Lung (tissue), 17 donors: ENCODE measurements at places on chromosomes 12 and 14. TPM values are rescaled to one million over a fixed set of nuclear protein-coding genes. Genes with fewer than 3 reads are reported as not detected.
A peak's percentile ranks its signal among the peaks of the same experiment; 100 is the strongest.

Gene LAG3
- 0.82 TPM for total RNA-seq

DNA sequence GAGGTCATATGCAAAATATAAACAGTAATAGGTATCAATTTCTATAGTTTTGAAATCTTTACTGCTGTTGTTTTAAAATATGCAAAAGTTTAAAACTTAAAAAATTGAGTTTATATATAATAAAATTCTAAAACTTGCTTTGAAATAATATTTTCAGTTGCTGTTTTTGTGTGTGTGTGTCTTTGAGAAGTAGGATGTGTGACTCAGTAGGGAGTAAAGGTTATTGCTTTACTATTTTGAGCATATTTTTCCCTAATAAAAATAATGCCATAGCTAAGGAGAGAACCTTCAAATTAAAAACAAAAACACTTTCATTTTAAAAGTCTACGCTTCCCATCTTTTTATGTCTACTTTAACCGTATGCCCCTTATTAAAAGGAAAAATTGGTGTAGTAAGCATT is 238.1 kb downstream of the FBXL14 start:
- no peak for DNase-seq

Gene RIMBP2
- total RNA-seq: 2.9 TPM

Gene IL31
- total RNA-seq: not detected

DNA sequence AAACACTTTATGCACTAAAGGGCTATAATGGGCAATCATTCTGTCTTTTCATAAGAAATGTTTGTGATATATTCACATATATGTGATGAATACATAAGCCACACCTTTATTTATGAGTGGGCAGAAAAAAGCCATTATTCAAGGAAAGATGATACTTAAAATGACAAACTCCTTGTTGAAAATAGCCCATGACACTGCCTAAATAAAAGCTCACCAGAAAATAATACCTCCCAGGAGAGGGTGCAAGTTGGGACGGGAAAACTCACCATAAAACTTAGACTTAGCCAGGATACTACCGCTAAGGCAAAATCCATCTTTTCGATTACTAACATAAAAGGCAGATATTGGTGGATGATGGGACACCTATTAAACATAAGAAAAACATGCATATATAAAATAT is 35.8 kb upstream of the BBS10 start:
- no peak for DNase-seq

GRCh38 chr12:11663130-11663529 is 13.7 kb downstream of the ETV6 start:
- DNase-seq: no peak

Gene SYT1
- total RNA-seq: 3.2 TPM

DNA sequence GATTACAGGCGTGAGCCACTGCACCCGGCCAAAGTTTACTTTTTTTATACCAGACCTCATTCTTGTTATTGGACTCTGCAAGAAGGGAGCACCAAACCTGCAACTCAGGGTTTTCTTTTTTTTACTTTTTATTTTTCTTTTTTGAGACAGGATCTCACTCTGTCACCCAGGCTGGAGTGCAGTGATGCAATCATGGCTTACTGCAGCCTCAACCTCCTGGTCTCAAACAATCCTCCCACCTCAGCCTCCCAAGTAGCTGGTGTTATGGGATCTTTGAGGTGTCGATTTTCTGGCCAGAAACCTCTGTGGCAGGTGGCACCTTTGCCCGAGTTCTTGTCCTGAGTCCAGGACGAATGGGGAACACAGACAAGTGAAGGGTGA is 4.2 kb upstream of the PWP1 start:
- DNase-seq: no peak

- DNase-seq: no peak
Observed at GRCh38 chr12:77328326-77328725, 263.0 kb upstream of the E2F7 start.

- no peak for DNase-seq
Observed at GRCh38 chr12:131137009-131137835, 183.5 kb downstream of the ADGRD1 start.

Gene TAS2R42
- total RNA-seq: not detected

- DNase-seq: no peak
Observed at GRCh38 chr12:2669560-2669959, 125.2 kb upstream of the FKBP4 start.

GRCh38 chr14:53955671-53956426 is 776 bp downstream of the BMP4 start:
- peak; percentile 85 for DNase-seq

GRCh38 chr12:11085419-11085818 is 6.7 kb downstream of the TAS2R43 start:
- no peak for DNase-seq

GRCh38 chr12:8605057-8605456 is 7.6 kb downstream of the AICDA start:
- DNase-seq: no peak

DNA sequence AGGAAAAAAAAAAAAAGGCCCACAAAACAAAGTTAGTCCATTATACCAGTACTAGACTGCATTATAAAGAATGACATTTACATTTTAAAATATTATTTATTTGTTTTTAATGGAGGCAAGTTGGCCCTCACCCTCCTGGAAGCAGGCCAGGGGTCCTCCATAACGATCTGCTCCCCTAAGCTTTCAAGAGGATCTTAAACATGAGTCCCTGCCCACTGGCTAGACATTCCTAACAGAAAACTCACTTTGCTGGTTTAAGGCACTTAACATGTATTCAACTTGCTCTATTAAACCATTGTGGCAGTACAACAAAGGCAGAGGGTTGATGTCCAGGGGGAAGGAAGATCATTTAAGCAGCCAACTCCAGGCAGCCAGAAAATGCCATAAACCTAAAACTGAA is 111.4 kb downstream of the STXBP6 start:
- DNase-seq: no peak

- DNase-seq: no peak
Observed at GRCh38 chr12:109115758-109116610, at the start of gene ACACB. TSS of gene ACACB (plus strand) at chr12:109116587. CDS start at chr12:109139406, 22,819 bp downstream.

DNA sequence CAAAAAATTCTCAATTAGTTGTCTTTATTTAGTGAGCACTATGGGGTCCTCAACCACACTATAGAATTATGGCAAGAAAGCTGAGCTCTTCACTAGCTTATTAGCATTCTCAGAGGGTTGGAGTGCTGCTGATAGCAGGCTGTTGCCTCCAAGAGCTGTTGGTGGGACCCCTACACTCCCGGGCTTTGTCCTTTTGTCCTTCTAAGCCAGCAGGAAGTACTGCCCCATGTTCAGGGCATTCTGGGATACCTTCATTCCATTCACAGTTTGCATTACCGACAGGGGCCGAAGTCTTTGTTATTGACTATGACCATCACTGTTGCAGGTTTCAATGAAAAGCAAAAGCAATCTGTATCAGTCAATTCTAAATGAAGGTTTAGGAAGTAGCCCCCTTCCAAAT is 89.5 kb upstream of the OTX2 start:
- DNase-seq: no peak

DNA sequence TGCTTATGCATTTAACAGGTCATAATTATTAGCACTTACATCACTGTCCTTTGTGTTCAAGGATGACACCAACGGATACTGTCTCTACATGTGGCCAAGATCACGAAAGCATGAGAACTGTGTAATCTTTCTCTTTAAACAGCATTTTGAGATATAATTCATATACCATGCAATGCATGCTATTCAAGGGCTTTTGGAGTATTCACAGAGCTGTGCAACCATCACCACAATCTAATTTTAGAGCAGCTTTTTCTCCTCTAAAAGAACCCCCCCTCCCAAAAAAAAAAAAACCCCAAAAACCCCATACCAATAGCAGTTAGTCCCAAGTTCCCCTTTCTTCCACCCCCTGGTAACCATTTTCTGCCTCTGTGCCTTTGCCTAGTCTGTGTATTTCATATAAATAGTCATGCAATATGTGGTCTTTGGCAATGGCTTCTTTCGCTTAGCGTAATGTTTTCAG is 60.6 kb downstream of the SPRING1 start:
- no peak for DNase-seq

Gene INF2
- 46.1 TPM for total RNA-seq

- DNase-seq: no peak
Observed at GRCh38 chr12:6917491-6918231, 3.3 kb downstream of the ENO2 start.

DNA sequence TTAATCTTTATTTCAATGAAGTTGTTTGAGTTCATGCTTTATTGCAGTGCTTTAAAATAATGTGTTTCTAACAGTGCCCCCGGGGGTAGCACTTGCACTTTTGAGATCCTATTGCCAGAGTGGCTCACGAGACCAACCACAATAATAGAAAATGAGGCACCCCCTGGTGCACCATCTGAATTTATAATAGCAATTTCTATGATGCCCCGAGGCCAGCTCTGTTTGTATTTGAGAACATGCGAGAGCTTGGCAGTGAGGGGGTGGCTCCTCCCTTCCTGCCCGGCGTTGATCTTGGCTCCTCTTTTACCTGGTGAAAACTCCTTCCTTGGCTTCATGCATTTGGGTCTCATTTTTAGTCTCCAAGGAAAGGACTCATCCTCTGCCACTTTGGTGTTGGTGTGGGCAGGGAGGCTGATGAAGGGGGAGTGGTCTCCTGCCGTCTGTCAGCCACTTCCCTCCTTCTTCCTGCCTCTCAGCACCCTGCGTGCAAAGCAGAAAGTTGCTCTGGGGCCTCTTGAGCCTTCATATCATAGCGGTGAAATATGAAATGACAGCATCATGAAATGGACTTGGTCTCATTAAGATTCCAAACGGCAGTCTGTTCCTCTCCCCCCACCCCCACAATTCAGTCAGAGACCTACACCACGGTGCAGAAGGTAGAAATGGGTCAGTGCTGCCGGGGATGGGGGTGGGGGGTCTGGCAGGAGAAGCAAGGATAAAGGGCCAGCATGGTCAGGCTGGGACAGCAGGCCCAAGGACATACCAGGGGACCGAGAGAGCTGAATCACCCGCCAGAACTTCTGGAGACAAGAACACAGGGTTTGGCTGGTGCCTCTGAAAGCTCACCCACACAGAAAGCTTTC is 17.7 kb upstream of the NRXN3 start:
- no peak for DNase-seq

- peak; percentile 42 for DNase-seq
Observed at GRCh38 chr12:3964439-3964838, 91.2 kb upstream of the PARP11 start.

- DNase-seq: no peak
Observed at GRCh38 chr14:64190974-64191502, 103.1 kb downstream of the ESR2 start.

Gene RGS6
- total RNA-seq: 0.34 TPM

Gene MIS18BP1
- 17.0 TPM for total RNA-seq

GRCh38 chr14:99664058-99664936 is 19.4 kb downstream of the HHIPL1 start:
- no peak for DNase-seq

- DNase-seq: peak; percentile 85
Observed at GRCh38 chr12:50039151-50039835, 14.0 kb upstream of the RACGAP1 start.

Gene TMEM30B
- 24.3 TPM for total RNA-seq

GRCh38 chr14:78834766-78835451 is 664.7 kb downstream of the NRXN3 start:
- DNase-seq: no peak

DNA sequence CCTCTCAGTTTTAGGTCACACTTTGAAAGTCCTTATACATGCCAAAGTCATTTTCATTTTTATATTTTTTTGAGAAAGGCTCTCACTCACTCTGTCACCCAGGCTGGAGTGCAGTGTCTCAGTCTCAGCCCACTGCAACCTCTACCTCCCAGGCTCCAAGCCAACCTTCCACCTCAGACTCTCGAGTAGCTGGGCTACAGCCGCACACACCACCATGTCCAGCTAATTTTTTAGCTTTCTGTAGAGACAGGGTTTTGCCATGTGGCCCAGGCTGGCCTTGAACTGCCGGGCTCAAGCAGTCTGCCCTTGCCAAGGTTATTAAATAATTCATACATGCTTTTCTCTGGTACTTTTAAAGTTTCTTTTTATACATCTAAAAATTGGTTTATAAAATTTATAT is 166.0 kb downstream of the ERC1 start:
- DNase-seq: no peak

Gene MSI1
- total RNA-seq: 0.95 TPM

GRCh38 chr14:100862277-100862676 is 36.4 kb downstream of the MEG3 start:
- no peak for DNase-seq

DNA sequence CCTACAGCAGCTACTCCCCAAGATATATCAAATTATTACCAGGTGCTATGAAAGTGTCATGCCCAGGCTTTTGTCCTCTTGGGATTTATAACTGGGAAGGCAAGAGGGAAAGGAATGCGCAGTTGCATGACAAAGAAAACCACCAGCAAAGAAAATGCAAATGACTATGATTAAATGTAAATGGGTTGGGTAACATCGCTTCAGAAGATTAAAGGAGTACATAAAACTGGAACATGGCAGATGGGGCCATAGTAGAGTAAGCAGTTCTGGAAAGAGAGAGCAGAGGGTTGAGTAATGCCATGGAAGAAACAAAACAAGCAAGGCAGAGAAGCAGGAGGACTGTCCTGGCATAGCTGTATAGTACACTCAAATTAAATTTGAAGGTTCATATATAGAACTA is 493.1 kb downstream of the NOVA1 start:
- DNase-seq: no peak

DNA sequence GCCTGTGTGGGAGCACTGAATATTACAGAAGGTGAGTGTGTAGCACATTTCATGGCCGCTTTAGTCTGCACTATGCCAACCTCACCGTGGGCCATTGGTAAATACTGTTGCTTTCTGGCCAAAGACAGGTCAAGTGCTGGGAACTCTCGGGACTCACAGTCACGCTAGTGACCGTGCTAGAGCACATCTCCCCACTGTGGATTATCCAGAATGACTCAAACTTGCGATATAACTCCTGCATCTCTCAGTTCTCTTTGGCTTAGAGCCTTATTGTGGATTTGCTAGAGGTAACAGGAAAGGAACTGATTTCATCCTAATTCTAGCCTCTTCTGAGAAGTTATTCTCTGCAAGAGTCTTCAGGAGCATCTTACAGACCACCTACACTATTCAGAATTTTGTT is 86.5 kb downstream of the DAD1 start:
- DNase-seq: no peak

DNA sequence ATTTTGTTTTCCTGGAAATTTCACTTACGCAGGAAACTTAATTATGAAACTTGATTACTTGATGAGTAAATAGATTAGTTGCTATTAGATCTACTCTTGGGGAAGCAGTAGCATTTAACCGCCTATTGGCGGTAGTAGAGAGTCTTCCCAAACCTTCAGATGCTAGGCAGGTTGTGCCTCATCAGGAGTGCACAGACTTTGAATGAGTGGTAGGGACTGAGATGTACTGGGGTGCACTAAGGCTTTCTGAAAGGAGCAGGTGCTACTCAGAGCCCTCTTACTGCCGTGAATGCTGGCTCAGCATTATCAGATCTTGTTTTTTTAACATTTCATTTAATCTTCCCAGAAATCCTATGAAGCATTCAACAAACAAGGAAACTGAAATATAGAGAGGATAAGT is 7.7 kb downstream of the GATC start:
- no peak for DNase-seq

Gene TSPAN8
- total RNA-seq: 7.1 TPM

Gene ANKS1B
- total RNA-seq: 10.3 TPM

Gene LTA4H
- 262 TPM for total RNA-seq

- no peak for DNase-seq
Observed at GRCh38 chr12:120951-121350, 54.4 kb downstream of the IQSEC3 start.

GRCh38 chr14:93784878-93785277 is 3.4 kb downstream of the PRIMA1 start:
- DNase-seq: no peak

Gene ADCY6
- total RNA-seq: 33.4 TPM
